Stimulated activated CD4-positive, alpha-beta T cell treated with anti-CD3 and anti-CD28 coated beads, TNF-alpha, amount 100 ng/mL, for 4 hours (primary cell): ENCODE measurements at places on chromosomes 2 and 18.

DNA sequence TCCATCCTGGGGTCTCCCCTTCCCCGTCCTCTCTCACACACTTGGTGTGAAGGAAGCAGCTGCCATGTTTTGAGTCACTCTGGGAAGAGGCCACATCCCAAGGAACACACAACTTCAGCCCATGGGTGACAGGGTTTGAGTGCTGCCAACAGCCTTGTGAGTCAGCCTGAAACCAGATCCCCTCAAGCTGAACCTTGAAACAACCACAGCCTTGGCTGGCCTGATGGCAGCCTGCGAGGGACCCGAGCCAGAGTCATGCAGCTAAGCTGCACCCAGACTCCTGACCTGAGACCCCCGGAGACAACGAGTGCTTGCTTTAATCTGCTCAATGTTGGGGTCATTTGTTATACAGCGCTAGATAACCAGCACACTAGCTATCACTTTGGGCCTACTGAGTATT is 19.3 kb upstream of the MC2R start:
- DNase-seq: no peak

DNA sequence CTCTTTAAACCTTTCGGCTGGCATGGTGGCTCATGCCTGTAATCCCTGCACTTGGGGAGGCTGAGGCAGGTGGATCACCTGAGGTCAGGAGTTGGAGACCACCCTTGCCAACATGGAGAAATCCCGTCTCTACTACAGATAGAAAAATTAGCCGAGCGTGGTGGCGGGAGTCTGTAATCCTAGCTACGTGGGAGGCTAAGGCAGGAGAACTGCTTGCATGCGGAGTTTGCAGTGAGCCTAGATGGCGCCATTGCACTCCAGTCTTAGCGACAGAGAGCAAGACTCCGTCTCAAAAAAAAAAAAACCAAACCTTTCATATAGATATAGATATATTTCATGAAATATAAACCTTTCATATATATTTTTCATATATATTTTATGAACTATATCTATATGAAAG is 864.7 kb downstream of the TRIB2 start:
- DNase-seq: no peak

- DNase-seq: no peak
Measured at GRCh38 chr2:188292348-188293239, 920 bp downstream of the GULP1 start.

GRCh38 chr2:198004921-198005829 is 200.8 kb downstream of the PLCL1 start:
- DNase-seq: peak; percentile 8

DNA sequence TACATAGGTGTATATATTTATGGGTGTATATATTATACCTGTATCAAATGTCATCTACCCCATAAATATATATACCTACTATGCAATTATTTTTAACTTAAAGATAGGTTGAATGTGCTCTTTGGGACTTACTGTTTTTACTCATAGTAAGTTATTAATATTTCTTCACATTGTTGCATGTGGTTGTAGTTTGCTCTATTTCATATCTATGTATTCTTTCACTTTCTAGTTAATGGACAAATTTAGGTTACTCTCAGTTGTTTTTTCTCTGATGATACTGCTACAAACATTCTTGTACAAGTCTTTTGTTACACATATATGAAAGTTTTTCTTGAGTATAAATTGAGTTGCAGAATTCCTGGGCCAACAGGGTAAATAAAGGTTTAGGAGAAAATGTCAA is 601.8 kb upstream of the ID2 start:
- DNase-seq: no peak

DNA sequence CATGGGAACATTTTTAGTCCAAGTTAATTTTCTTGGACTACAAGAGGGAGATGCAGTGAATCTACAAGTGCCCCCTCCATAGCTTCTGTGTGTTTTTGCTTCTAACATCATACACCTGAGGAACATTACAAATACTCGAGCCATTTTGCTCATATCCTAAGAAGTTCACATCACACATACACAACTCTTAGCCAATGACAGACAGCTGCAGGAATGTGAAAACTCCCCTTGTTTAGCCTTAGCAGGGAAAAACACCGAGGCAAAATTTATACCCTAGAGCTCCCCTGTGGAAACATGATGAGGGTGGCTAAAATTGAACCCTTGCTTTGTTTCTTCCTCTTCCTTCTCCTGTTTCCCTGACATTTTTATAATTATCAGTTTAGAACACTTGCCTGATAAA is 928.3 kb upstream of the NRXN1 start:
- DNase-seq: no peak

GRCh38 chr2:18924386-18924785 is 335.0 kb upstream of the NT5C1B start:
- no peak for DNase-seq

- DNase-seq: no peak
Measured at GRCh38 chr2:176768185-176768584, 444.4 kb upstream of the HNRNPA3 start.

DNA sequence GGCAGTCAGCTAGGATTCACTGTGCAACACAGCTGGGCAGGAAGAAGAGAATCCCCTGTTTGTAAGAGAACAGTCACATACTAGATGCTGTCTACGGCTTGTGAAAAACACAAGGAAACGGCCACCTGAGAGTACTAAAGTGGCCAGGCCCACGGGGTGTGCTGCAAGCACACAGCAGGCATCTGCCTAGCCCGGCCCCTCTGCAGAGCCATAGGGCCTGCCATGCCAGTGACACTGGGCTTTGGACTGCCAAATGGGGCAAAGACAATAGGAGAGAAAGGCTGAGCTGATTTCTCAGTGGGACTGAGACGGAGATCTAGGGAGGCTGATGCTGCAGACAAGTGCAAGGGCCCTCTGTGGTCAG is 10.3 kb downstream of the TUBB6 start:
- no peak for DNase-seq

DNA sequence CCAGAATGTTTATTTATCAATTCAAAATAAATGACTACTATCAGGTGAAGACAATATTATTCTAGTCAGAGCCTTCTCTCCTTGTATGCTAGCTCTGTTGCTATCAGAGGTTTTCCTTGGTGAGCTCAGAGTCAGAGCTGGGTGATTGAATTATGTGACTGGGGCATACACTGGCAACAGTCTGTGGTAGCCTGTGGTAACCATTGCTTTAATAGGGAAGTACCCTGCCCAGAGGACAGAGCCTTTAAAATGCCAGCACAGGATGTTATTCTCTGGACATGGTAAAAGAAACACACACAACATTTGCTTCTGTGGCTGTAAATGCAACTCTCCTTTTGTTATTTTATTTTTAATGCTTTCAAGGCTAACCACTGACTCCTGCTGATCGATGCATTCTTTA is 124.7 kb downstream of the PPP1R1C start:
- DNase-seq: no peak

DNA sequence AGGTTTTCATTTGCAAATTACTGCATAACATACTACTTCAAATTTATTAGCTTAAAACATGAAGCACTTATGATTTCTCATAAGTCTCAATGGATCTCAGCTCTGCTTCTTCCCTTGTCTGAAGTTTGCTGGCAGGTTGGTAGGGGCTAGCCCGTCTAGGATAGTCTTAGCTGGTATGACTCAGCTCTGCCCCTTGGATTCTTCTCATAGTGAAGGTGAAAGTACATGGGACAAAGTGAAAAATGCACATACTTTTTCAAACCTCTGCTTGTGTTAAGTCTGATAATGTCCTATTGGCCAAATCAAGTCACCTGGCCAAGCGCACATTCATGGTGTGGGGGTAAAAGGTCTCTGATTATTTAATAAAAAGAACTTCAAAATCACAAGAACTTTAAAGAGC is 184.8 kb upstream of the VWC2L start:
- no peak for DNase-seq

GRCh38 chr2:150643114-150643725 is 155.8 kb upstream of the RND3 start:
- DNase-seq: no peak

DNA sequence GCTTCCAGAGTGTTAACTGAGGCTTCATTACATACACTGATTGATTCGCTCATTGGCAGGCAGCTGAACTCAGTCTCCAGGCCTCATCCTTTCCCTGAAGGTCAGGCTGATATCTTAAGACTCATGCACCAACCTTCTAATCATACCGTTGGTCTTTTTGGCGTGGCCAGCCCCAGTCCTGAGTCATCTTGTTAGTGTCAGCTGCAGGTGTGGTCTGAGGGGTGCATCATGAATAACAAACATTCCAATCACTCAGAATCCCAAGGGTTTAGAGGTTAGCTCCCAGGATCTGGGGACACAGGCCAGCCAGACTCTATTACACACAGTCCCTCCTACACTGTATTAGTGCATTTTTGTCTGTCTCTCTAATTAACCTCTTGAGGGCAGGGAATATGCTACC is 271.5 kb downstream of the HRH4 start:
- DNase-seq: no peak

GRCh38 chr2:61356261-61356957 is 114.5 kb downstream of the USP34 start:
- no peak for DNase-seq

- DNase-seq: no peak
Measured at GRCh38 chr18:417495-417894, 83.0 kb downstream of the COLEC12 start.

DNA sequence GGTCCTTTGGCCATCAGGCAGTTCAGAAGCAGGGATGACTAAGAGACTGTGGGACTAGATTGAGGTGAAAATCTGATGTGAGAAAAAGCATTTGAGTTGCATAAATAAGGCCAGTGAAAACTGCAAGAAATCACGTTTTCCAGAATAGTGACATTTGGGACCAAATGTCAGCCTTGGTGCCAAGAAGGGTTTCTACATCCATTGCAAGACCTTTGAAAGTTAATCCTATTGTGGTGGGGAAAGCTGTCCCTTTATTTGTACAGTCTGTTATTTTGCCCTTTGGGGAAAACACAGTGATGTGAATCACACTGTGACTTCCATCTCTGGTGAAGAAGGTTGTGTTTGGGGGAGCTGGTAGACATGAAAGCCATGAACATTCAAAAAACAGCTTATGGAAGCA is 153.5 kb upstream of the SIX2 start:
- no peak for DNase-seq
